Lung (tissue), 17 donors: ENCODE measurements at places on chromosomes 4 and X. TPM values are rescaled to one million over a fixed set of nuclear protein-coding genes. Genes with fewer than 3 reads are reported as not detected.

The POF1B gene
- 1.6 TPM for total RNA-seq

- DNase-seq: peak; percentile 58
These were observed 813 bp downstream of the DIAPH2 start for GRCh38 chrX:96685210-96686099.

DNA sequence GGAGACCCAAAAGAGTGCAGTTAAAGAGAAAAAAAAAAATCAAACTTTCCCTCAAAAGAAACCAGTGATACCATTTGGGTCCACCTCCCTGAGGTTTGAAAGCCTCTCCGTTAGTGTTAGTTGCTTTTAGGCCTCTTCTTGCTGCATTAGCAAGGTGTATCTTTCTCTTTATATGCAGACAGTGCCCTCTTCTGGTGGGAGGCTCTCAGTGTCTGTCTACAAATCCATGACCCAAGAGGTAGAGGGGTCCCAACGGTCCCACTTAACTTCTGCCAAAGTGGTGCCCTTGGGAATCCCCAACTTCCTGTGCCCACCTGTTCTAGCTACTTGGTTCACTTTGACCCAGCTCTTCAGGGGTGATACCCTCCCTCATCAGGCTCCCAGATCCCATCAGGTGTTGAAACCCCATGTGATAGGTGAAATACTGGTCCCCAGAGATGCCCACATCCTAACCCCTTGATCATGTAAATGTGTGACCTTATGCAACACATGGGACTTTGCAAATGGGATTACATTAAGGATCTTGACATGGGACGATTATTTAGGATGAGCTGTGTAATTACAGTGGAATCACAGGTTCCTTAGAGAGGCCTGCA lies 63.7 kb upstream of the CD99 start:
- peak; percentile 36 for DNase-seq

- peak; percentile 9 for DNase-seq
These were observed 115.7 kb upstream of the ZXDA start for GRCh38 chrX:58025979-58026378.

The CCDC120 gene
- 11.3 TPM for total RNA-seq

The P2RY8 gene
- 2.8 TPM for total RNA-seq

DNA sequence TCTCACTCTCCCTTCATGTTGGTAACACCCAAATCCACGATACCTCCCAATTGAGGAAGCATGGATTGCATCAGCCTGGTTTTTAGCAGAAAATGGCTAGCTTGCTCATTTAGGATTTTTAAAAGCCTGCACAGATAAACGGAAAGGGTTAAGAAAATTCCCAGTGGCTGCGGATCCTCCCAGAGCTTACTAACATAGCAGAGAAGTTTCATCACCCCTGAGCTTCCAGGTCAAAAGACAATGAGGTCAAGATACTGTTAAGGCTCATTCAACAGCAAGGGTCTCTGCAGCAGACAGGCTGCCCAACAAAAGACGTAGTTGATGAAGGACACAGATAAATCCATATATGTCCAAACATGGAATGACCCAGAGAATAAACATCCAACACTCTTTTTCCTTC lies 220.2 kb downstream of the ASMT start:
- no peak for DNase-seq

The ENPEP gene
- 26.3 TPM for total RNA-seq

DNA sequence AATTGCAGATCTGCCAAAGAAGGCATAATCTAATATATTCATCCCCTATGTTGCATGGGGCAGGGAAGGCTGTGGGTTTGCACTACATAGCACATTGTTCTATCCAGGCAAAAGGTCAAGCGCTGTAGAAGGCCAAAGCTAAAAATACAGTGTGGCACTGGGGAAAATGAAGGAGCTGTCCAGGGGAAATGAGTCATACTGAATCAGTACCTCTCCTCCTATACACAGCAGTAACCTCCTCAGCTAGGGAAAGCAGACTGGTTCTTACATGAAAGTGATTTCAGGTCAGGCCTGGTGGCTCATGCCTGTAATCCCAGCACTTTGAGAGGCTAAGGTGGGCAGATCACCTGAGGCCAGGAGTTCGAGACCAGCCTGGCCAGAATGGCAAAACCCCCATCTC lies 31.0 kb upstream of the SLC25A4 start:
- DNase-seq: no peak
